CD4-positive, alpha-beta T cell treated with Interleukin-1 beta for 1 hour (primary cell): ENCODE measurements at places on chromosomes 16 and 17.

- peak; percentile 78 for DNase-seq
Measured at GRCh38 chr17:7589204-7589868, 558 bp downstream of the SOX15 start.

DNA sequence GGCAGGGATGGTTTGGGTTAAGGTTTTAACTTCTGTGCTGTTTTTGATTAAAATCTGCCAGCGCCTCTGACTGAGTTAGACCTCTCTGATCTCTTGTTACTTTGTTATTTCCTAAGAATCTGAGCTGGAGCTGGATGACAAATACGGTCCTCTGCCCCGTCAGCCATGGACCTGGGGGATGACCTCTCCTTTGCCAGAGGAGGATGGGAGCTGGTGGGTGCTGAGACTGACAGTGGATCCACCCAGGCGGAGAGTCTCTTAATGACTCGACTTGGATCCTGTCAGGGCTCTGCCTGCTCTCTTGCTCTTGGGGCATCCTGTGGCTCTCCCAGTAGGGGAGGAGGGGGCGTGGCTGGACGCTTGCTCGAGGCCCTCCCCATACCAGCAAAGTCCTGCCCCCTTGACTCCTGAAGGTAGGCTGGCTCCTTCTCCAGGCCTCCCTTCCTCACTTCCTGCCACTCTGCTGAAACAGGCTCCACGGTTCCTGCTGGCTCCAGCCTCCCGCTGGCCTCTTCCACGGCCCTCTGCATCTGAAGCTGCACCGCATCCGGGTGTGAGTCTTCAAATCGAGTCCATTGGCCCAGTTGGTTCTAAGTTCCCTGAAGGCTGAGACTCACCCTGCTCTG lies 24.8 kb upstream of the MAP3K14 start:
- DNase-seq = no peak

DNA sequence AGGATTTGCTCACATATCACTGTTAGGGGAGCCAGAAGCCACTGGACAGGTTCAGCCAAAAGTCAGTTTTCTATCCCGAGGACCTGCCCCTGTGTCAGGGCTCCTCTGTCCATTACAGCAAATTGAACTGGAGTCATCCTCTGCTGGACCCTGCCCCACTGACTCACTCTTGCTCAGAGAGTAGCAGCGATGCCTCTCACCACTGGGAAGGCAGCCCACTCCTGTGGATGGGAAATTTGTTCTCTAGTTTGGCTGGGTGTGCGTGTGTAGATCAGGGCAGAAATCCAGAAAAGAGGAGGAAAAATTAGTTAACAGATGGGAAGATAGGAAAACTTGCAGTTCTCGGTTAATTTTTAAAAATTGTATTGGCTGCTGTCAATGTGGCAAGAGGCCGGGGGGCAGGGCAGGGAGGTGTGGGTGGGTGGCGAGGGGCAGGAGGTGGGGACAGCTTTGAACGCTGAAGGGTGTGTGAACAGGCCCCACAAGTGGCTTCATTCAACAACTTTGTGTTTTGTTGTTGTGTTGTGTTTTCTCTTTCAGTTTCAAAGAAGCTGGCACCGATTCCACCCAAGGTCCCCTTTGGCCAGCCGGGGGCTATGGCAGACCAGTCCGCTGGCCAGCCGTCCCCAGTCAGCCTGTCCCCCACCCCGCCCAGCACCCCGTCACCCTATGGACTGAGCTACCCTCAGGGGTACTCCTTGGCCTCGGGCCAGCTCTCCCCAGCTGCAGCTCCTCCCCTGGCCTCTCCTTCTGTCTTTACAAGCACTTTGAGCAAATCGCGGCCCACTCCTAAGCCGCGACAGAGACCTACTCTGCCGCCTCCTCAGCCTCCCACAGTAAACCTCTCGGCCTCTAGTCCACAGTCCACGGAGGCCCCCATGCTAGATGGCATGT lies 33.6 kb downstream of the ELAC2 start:
- no peak for DNase-seq

- no peak for DNase-seq
Measured at GRCh38 chr17:27568811-27569210, 62.2 kb upstream of the LGALS9 start.

DNA sequence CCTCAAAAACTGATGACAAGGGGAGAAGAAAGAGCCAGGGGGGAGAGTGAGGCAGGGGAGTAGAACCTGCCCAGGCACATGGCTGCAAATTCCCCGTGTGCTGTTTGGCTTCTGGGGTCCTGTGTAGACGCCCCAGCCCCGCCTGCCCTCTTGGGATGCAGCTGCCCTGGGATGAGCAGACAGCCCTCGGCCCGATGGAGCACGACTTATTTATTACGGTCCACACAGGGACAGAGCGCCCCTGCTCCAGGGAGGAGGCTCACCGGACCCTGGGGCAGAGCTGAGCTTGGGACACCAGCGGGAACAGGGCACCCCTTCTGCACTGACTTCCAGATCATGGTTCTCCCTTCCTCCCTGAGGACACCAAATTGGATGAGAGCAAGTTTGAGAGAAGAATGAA lies 9.1 kb downstream of the LDHD start:
- no peak for DNase-seq

GRCh38 chr16:53089434-53090285 lies 34.9 kb downstream of the CHD9 start:
- DNase-seq = no peak
